CD8-positive, alpha-beta memory T cell (primary cell): ENCODE measurements at places on chromosomes 12 and 14. TPM values are rescaled to one million over a fixed set of nuclear protein-coding genes. Genes with fewer than 3 reads are reported as not detected.

Gene KRT5
- total RNA-seq = not detected

Gene KLRB1
- total RNA-seq = 7.6 TPM

GRCh38 chr12:8662593-8662992 is at the start of gene MFAP5:
Gene MFAP5, minus strand, starts transcription at chr12:8662826. Its CDS starts 722 bp downstream, at chr12:8662104.
- no peak for DNase-seq

Gene OR4E2
- total RNA-seq = not detected

Gene CCDC85C
- total RNA-seq = 5.3 TPM

Gene SLCO1B3
- total RNA-seq = not detected

- no peak for DNase-seq
These were observed 8.6 kb downstream of the PGF start for GRCh38 chr14:74946659-74947281.

- DNase-seq = no peak
These were observed 41.5 kb upstream of the NPAS3 start for GRCh38 chr14:32896979-32897697.

- DNase-seq = no peak
These were observed 266.6 kb downstream of the KIF21A start for GRCh38 chr12:39176356-39176755.

DNA sequence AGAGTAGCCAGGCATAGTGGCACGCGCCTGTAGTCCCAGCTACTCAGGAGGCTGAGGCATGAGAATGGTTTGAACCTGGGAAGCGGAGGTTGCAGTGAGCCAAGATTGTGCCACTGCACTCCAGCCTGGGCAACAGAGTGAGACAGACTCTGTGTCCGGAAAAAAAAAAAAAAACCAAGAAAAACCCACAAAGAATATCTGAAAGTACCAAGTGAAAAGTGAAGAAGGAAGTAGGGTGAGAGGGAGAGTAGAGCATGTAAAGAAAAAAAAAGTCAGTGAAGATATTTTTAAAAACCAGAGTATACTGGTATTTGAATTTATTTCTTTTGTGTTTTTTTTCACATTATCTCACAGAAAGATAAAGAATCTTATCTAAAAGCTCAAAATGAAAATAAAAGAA is 43.3 kb upstream of the ISM2 start:
- DNase-seq = no peak

DNA sequence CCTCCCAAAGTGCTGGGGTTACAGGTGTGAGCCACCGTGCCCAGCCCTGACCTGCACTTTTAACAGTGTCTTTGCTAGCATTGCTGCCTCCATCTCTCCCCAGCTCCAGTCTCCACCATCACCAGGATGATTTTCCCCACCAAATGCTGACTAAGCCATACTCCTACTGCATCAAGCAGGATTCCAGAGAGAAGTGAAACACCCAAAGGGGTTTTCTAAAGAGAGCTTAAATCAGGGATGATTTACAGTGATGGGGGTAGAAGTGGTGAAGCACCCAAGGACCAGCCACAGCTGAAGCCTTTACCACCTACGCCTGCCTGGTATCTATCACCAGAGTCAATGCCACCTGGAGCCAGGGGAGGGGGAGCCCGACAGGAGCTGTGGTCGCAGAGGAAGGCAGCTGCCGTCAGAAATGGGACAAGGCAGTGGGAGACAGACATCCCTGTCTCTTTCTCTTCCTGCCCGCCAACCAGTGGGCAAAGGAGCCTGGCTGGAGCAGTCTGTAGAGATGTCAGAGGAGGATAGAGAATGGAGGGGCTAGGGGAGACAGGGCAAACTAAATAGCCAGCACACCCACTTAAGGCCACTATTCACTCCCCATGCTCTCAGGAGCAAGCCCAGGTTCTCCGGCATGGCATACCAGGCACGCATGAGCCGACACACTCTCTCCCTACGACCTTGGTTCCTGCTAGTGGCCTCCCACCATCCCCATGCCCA is 22.4 kb upstream of the CD9 start:
- no peak for DNase-seq

DNA sequence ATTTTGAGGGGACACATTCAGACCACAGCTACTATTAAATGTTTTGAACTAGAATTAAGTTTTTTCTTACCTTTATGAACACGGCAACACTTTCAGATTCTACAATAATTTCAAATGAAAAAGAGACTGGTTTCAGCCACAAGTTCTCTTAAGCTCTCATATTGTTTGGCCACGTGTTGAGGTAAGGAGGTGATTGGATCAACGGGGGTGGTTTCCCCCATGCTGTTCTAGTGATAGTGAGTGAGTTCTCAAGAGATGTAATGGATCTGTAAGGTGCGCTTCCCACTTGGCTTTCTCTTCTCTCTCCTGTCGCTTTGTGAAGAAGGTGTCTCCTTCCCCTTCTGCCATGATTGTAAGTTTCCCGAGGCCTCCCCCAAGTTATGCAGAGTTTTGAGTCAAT is 48.9 kb upstream of the DYRK2 start:
- no peak for DNase-seq

DNA sequence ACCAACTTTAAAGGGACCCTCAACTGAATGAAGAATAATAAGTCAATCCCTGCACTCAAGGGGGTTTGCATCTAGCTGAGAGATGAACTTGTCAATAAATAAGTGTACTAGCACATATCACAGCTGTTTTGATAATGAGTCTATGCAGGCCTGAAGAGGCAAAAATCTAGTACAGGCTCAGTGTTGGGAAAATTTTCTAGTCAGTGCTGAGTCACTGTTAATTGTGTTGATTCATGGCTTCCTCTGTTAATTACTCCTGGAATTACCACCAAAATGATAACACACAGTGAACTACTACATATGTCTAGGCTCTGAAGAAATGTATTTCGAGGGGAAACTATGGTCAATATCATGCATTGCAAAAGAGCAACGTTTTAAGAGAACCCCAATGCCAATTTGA is 18.9 kb downstream of the SNRPF start:
- no peak for DNase-seq

DNA sequence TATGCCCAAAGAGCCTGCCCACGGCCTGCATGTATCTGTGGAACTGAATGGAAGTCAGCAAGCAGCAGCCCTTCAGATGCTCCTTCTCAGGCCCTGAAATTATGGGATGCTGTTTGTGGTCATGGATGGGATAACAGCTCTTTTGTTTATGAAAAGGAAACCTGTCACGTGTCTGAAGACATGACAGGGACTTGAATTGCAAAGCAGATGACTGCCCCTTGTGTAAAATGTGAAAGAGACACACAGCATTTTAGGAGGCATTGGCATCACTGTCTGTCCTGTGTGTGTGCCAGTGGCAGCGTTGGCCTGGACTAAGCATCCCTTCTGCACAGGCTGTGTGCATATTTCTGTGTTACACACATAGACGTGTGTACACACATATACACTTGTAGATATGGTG is 192.1 kb downstream of the VRK1 start:
- no peak for DNase-seq

Gene CLECL1
- 3.6 TPM for total RNA-seq

DNA sequence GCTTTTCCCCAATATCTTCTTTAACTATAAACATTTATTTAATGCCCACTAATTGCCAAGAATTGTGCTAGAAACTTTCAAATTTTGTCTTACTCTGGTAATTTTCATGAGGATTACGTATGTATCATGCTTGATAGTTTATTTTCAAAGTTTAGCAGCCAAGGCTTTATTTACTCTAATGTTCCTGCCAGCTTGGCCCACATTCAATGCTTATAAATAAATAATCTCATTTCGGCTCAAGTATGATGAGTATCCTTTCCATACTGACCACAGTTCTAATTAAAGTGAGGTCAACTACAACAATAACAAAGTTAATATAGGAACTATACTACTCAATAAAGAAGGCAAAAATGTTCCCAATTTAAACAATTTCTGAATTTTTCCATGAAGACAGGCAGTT is 259.2 kb downstream of the MED13L start:
- DNase-seq = no peak

GRCh38 chr12:131758016-131758739 is 47.3 kb downstream of the SFSWAP start:
- no peak for DNase-seq

- no peak for DNase-seq
These were observed 87.7 kb downstream of the SSPN start for GRCh38 chr12:26283046-26283445.

DNA sequence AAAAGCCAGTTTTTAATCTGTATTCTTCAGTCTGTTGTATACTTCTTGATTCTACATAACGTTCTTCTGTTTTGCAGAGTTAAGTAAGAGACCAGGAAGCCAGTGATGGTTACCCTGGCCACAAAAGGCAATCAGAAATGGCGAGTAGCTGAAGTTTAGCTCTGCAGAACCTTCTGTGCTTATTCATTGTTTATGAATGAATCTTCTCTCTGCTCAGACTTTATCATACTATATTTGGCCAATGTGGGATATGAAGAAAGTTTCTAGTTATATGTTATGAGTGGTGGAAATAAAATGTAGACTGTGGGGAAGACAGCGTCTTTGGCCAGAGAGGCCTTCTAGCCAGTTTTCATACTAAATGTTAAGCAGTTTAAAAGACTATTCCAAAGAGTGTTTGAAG is 249.9 kb upstream of the RGS6 start:
- DNase-seq = no peak

GRCh38 chr14:23563473-23564180 is 4.0 kb downstream of the AP1G2 start:
- no peak for DNase-seq

Gene CIROP
- not detected for total RNA-seq

Gene ANKRD33
- not detected for total RNA-seq

- DNase-seq = no peak
These were observed 42.9 kb upstream of the FAM222A start for GRCh38 chr12:109670731-109671130.

GRCh38 chr12:79302162-79302814 is 388.5 kb downstream of the PAWR start:
- DNase-seq = no peak

- no peak for DNase-seq
These were observed 29.5 kb upstream of the INF2 start for GRCh38 chr14:104659764-104660523.

DNA sequence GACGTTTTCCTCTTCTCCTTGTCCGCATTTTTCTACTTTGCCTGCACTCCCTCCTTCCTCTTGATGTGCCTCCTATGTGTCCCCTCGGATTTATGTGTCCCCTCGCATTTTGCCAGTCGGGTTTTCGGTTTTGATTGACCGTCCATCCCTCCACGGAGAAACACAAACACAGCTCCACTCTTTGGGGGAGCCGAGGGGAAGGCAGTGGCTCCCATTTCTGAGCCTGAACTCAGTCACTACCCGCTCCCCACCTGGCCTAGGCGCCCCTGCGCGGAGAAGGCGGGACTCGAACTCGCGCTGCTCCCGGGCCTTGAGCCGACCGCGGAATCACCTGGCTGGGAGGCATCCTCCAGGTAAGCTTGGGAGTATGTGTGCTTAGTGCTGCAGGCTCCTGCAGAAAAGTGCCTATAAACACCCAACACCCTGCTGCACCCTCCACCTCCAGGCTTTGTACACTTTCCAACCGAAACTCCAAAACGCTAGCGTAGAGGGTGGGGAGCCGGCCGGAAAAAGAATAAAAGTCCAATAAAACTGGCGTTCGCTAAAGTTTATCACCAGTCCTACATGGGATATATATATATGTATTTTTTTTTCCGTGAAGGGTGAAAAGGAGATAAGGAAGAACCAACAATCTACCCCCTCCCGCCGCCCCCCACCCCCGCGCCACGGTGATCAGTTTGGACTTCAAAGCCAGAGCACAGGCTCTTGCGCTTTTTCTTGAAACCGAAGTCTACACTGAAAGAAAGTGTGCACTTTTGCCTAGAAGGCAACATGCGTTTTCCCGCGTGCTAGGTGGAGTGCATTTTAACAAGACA is 3.3 kb upstream of the CCND2 start:
- peak; percentile 41 for DNase-seq

Gene SLC38A4
- not detected for total RNA-seq

Gene APEX1
- total RNA-seq = 242 TPM

Gene BCL7A
- total RNA-seq = 2.5 TPM

- no peak for DNase-seq
These were observed 216.9 kb upstream of the PELI2 start for GRCh38 chr14:55901291-55901690.

DNA sequence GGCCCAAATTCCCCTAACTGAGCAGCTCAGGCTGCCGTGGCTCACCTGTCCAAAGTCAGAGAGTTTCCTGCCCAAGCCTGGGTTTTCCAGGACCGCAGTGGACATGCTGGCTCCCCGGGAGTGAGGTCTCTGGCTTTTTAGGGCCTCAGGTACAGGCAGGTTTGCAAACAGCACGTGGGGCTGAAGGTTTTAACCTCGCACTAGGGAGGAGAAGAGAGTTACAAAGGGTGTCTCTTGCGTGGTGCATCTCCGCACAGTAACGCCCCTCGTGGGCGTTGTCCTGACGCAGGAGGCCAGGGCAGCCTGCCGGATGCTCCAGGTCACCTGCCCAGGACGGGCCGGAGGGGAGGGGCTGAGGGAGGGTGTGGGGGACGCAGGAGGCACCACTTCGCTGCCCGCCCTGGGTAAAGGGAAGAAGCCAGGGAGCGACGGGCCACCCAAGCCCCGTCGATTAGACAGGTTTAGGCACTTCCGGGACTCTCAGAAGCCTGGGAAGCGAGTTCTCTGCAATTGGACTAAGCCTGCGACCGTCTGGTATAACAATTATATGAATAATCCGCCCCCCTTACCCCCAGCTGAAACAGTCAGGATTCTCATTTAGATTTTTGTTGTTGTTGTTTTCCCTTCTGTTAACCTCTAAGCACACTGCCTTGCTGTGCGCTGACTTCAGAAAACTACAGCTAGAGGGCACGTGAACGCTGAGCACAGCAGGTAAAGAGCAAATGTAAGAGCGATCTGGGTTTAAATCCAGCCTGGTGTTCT is at the start of gene PAH:
Gene PAH, minus strand, starts transcription at position 219 of the 762 bp plus-strand sequence. Its CDS starts 114 bp downstream, at position 105.
- DNase-seq = peak; percentile 6

DNA sequence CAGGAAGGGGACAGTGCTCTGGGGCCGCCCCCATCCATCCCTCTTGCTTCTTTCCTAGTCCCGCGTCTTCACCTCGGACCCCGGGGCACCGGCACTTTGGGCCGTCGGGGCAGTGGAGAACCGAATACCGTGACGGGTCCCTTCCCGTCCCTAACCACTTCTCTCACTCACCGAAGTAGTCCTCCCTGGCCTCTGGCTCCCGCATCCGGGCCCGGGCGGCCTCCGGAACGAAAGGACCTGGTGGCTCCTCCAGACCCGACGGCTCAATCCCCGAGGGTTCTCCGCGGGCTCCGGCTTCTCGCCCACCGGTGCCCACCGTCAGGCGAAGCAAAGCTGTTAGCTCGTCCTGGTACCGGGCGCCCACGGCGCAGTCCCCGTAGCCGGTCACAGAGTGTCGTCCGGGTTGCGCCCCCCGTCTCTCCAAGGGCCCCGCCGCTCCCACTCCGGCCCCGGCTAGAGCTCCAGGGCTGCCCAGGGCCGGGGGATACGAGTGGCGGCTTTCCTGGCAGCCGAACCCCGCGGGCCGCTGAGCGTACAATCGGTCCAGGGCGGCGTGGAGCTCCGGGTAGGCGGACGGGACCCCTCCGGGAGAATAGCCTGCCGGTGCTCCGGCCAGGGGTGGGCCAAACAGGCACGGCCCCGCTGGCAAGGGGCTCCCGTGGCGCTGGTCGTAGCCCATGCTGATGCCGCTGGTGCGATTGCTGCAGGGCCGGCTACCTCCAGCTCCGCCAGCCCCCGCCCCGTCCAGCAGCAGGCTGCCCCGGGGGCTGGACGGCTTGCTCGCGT is 1.1 kb downstream of the AJUBA start:
- no peak for DNase-seq

- DNase-seq = no peak
These were observed 190.2 kb upstream of the SLC38A2 start for GRCh38 chr12:46562625-46563225.
